Naive thymus-derived CD8-positive, alpha-beta T cell (primary cell): ENCODE measurements at places on chromosomes 3 and 15. TPM values are rescaled to one million over a fixed set of nuclear protein-coding genes. Genes with fewer than 3 reads are reported as not detected.

CILP gene
- total RNA-seq, result 0.44 TPM

CA12 gene
- not detected for total RNA-seq

ATP10A gene
- total RNA-seq, result 55.2 TPM

REC114 gene
- not detected for total RNA-seq

RASL12 gene
- not detected for total RNA-seq

PIERCE2 gene
- not detected for total RNA-seq

GASK1A gene
- 0.14 TPM for total RNA-seq

SENP5 gene
- 43.2 TPM for total RNA-seq

NRG4 gene
- total RNA-seq, result not detected

MED12L gene
- 0.29 TPM for total RNA-seq

HRG gene
- not detected for total RNA-seq

GP5 gene
- 12.8 TPM for total RNA-seq

SLC28A1 gene
- not detected for total RNA-seq

ABI3BP gene
- total RNA-seq, result not detected

ZNF860 gene
- total RNA-seq, result 2.1 TPM

HIGD2B gene
- not detected for total RNA-seq

SLC22A14 gene
- total RNA-seq, result 0.22 TPM

ISLR gene
- not detected for total RNA-seq

KNL1 gene
- total RNA-seq, result 0.21 TPM

RARRES1 gene
- total RNA-seq, result not detected

P2RY13 gene
- not detected for total RNA-seq

RHCG gene
- not detected for total RNA-seq

CIDEC gene
- total RNA-seq, result not detected

ROPN1 gene
- not detected for total RNA-seq

USP4 gene
- total RNA-seq, result 118 TPM

SLC6A11 gene
- not detected for total RNA-seq

CHRNA5 gene
- 1.3 TPM for total RNA-seq

SPRED1 gene
- 0.41 TPM for total RNA-seq

ADCY5 gene
- total RNA-seq, result not detected

TGM4 gene
- total RNA-seq, result not detected

WDR93 gene
- 0.19 TPM for total RNA-seq

CCRL2 gene
- total RNA-seq, result 1.5 TPM

CPA3 gene
- total RNA-seq, result not detected

CNTN4 gene
- not detected for total RNA-seq

SLC15A2 gene
- 3.4 TPM for total RNA-seq

CEMIP gene
- total RNA-seq, result not detected

TMEM207 gene
- not detected for total RNA-seq

CYP19A1 gene
- not detected for total RNA-seq

AP3B2 gene
- total RNA-seq, result 1.7 TPM

PLAAT1 gene
- total RNA-seq, result not detected

HTR3E gene
- total RNA-seq, result not detected

ROBO1 gene
- total RNA-seq, result 16.3 TPM

GUCA1C gene
- total RNA-seq, result not detected

GOLGA8J gene
- 0.60 TPM for total RNA-seq

CPN2 gene
- total RNA-seq, result not detected

HAPLN3 gene
- 91.9 TPM for total RNA-seq

TRPM1 gene
- not detected for total RNA-seq

TSPAN3 gene
- 36.6 TPM for total RNA-seq

ERICH6 gene
- not detected for total RNA-seq

ZNF621 gene
- total RNA-seq, result 29.8 TPM

RETNLB gene
- total RNA-seq, result not detected

CLDND1 gene
- total RNA-seq, result 159 TPM

KY gene
- not detected for total RNA-seq

SIAH2 gene
- 18.4 TPM for total RNA-seq

METTL6 gene
- total RNA-seq, result 15.6 TPM

GREM1 gene
- not detected for total RNA-seq

SLC28A2 gene
- total RNA-seq, result not detected
